Activated B cell treated with CpG ODN at 0.5 μM for 24 hours (primary cell): ENCODE measurements at places on chromosomes 13 and 19.

- no peak for DNase-seq
These were observed 265.2 kb upstream of the SGCG start for GRCh38 chr13:22915442-22916082.

GRCh38 chr13:37870895-37871550 lies 1.5 kb upstream of the TRPC4 start:
- no peak for DNase-seq

DNA sequence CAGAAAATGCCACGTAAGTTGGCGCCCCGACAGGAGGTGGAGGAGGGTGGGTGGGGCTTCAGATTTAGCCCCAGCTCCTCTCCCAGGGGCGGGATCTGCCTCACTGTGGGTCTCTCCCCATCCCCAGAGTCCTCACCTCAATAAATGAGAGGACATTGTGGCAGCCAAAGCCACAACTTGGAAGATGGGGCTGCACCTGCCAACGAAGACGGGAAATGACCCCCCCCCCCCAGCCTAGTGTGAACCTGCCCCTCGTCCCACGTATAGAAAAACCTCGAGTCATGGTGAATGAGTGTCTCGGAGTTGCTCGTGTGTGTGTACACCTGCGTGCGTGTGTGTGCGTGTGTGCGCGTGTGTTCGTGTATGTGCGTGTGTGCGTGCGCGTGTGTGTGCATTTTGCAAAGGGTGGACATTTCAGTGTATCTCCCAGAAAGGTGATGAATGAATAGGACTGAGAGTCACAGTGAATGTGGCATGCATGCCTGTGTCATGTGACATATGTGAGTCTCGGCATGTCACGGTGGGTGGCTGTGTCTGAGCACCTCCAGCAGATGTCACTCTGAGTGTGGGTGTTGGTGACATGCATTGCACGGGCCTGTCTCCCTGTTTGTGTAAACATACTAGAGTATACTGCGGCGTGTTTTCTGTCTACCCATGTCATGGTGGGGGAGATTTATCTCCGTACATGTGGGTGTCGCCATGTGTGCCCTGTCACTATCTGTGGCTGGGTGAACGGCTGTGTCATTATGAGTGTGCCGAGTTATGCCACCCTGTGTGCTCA lies 1.5 kb upstream of the TRAPPC5 start:
- DNase-seq: peak; percentile 54

- no peak for DNase-seq
These were observed 634.7 kb downstream of the UQCRFS1 start for GRCh38 chr19:28578208-28578607.

GRCh38 chr13:95870421-95870820 lies 182.8 kb downstream of the UGGT2 start:
- no peak for DNase-seq

- DNase-seq: no peak
These were observed 55.8 kb downstream of the CPAMD8 start for GRCh38 chr19:16970821-16971220.

- no peak for DNase-seq
These were observed 367.6 kb upstream of the TSHZ3 start for GRCh38 chr19:31716826-31717225.

DNA sequence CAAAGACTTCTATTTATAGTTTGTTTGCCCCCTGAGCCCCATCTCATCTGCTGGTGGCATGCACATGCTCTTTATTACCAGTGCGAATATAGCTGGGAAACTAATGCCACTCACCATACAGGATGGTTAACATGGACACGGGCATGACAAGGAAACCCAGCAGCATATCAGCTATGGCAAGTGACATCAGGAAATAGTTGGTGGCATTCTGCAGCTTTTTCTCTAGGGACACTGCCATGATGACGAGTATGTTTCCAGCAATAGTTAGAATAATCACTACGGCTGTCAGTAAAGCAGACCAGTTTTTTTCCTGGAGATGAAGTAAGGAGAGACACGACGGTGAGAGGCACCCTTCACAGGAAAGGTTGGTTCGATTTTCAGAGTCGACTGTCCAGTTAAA lies 1.5 kb downstream of the HTR2A start:
- no peak for DNase-seq

GRCh38 chr13:80047406-80047805 lies 293.5 kb downstream of the SPRY2 start:
- DNase-seq: no peak

GRCh38 chr19:41886761-41887710 lies 4.1 kb downstream of the ARHGEF1 start:
- no peak for DNase-seq
